ENCODE measurements at places on chromosomes 7 and 10.

- no peak for DNase-seq
These were observed 84.6 kb downstream of the CABCOCO1 start for GRCh38 chr10:61747307-61747706.

DNA sequence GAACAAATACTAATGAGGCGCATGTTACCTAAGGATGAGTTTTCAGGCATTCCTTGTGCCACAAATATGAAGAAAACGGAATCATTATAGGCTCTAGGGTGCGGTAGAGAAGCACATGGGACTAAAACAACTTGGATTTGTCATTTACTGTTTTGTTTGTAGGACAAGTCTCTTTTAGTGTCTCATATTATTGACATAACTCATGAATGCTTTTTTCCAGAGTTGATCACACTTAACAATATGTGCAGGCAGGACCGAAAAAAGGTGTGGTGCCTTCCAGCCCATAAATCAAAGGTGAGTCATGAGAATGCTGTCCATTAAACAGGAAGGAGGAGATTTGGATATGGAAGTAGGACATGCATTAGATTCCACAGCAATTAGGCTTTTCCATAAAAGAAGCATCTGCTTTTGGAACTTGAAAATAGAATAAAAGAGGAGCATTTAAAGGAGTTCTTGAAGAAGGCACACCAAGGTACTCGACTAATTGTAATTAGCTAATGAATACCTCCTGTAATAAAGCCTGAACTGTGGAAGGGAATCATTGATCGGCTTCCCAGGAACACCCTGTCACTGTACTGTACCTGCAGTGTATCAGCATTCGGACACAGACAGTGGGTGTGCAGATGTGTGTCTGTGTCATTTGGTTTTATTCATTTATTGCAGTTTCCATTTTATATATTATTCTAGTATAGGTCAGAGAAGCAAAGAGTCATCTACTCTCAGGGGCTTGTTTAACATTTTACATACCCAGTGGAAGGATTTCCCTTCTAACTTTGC, 119.7 kb upstream of the KLF14 start:
- DNase-seq: no peak

DNA sequence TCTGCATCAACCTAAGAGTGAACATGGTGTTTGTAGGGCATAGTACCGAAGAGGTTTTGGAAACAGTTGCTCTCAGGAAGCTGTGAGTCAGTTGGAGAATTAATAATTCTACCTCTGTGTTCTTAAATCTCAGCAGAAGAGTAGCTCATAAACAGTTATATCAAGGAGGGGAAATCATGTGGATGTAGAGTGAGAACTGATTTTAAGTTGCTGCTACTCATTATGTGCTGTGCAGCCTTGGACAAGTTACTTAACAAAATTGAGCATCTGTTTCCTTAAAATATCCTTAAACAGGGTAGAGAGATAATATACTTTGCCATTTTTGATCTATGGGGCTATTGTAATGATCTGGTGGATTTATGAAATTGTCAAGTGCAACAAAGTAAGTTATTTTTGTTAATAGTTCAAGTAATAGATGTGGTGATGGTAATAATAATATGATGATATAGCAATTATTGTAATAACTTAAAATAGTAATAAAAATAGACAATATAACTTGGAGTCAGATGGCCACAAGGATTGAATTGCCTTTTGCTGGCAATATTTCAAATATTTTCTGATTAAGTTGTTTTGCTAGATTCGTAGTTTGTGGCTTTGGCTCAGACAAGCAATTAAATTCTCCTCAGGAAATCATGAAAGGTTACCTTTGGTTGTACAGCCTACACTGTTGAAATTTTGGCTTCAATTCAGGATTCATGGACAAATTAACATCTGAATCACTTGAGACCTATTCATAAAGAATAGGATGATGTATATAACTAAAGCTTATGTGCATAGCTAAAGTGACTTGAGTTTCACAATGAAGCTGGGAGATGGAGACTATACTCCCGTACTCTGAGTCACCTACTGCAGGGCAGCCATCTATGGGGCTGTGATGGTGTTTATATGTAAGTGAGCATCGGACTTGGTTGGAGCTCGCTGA, 228.5 kb downstream of the CDK14 start:
- no peak for DNase-seq

DNA sequence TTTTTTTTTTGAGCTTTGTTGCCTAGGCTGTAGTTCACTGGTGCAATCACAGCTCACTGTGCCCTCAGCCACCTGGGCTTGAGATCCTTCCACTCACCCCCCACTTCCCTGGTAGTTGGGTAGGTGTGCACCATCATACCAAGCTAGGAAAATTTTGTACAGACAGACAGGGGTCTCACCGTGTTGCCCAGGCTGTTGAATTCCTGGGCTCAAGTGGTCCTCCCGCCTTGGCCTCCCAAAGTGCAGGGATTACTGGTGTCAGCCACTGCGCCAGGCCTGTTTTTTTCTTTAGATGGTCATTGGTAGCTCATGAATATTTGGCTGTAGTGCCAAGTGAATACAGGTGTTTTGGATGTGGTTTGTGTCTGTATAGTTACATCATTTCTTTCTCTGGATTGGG, 7.5 kb downstream of the COMTD1 start:
- DNase-seq: peak; percentile 18

- DNase-seq: no peak
These were observed 101.2 kb upstream of the APBB1IP start for GRCh38 chr10:26336979-26337378.

- no peak for DNase-seq
These were observed 45.3 kb downstream of the NRG3 start for GRCh38 chr10:81920213-81920829.

DNA sequence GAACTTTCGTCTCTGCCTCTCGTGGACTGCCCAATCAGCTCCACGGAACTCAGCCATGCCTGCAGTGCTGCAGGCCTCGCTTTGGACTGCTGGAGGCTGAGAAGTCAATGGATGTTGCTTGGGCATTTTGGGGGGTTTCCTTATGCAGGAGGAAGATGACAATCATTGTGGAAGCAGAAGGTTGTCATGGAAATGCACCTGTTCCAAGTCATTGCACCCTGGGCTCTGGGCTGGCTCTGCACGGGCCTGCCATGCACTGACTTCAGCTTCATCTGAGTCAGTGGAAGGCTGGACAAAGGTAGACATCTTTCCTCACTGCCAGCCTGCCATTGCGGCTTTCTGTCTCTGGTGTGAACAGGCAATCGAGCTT, 217.3 kb downstream of the RPS24 start:
- no peak for DNase-seq

- no peak for DNase-seq
These were observed 69.4 kb downstream of the CAMK1D start for GRCh38 chr10:12418725-12419261.

GRCh38 chr7:90654718-90655427, 58.8 kb downstream of the CDK14 start:
- no peak for DNase-seq
